ENCODE measurements at places on chromosomes 6 and 20.

DNA sequence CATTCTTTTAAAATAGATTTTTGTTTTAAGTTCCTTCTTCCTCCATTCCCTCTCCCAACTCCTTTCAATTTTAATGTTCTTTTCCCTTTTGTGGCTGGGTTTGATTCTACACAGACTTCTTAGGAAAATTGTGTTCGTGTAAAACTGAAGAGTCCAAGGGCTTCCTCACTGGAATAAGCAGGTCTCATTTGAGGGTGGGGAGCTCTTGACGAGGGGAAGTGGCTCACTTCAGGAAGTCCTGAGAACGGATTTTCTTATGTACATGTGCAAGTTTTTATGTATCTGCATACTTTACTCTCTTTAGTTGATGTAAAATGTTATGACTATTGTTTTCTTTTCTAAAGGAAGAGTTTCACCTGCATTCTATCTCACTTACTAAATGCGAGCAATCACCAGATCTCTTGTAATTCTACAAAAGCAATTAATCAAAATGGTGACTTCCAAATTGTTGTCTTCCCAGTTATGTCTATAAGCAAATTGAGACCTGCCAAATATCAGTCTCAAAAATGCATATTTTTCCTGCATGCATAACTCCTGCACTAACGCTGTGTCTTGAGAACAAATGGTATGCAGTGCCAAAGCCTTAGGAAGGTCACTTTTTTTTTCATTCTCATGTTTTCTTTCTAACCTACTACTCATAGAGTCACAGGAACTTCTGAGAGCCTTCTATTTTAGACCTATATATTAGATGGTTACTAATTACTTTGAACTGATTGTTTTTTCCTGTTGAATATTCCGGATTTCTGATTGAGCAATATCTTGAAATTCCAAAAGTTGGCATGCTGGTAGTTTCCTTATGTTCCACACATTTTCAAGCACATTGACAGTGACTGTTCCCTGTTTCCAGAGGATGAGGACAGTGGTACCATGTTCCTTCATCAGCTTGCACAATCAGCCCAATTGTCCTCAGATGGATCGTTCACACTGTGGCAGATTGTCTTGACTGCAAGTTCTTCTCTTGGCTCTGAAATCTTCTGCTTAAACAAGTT is 251.9 kb upstream of the PRDM1 start:
- DNase-seq = no peak

DNA sequence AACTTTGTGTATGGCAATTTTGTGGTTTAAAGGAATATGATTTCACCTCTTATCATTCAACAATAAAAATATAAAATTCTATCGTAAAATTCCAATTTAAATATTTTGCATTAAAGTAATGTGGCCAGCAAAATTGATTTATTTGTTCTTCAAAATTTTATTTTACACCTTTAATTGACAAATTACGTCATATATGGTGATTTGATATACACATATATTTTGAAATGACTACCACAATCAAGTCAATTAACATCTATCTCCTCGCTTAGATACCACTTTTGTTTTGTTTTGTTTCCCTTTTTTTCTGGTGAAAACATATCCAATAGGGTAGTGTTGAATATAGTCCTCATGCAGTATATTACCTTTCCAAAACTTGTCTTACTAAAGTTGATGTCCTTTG is 467.6 kb upstream of the HS3ST5 start:
- no peak for DNase-seq

GRCh38 chr6:35687658-35688604 is 784 bp downstream of the FKBP5 start:
- peak; percentile 35 for DNase-seq

DNA sequence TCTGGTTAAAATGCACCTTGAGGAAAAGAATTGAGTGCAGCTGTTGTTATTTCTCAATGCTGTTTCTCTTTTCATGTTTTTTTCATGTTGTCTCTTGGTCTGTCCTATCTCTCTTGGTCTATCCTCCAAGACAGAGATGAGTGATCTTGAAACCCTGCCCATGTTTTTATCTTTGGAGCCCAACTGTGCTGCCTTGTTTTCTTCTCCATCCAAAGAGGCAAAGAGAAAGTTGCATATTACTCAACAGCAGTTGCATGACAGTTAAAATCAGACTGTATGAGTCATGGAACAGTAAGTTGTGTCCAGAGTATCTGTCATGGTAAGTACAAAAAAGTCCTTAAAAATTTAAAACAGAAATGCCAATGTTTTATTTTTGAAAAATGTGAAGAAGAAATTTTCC is 26.2 kb downstream of the BCAS1 start:
- peak; percentile 90 for DNase-seq

- DNase-seq = no peak
Measured at GRCh38 chr6:138012682-138013081, 94.5 kb downstream of the PERP start.

DNA sequence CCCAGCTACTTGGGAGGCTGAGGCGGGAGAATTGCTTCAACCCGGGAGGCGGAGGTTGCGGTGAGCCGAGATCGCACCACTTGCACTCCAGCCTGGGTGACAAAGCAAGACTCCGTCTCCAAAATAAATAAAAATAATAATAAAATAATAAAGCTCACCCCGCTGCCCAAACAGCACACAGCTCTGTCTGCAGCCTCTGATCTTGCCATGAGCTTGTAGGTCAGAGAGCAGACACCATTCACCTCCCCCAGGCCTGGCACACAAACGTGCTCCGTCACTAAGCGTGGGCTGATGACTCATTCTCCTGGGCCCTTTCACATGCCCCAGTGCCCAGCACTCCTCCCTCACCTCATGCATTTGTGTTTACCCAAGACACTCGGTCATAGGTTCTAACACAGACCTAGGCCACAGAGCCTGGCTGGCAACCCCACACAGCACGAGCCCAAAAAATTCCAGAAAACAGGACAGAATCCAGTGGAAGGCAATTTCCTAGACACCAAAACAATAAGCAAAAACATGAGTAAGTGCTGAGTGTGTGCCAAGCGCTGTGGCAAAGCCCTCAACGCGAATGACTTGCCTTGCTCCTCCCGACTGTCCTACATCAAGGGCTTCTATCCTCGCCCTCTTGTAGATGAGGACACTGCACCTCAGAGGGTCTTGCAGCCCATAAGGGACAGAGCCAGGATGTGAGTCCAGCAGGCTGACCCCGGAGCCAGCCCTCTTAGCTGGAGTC is 18.0 kb downstream of the ATP9A start:
- DNase-seq = peak; percentile 58

DNA sequence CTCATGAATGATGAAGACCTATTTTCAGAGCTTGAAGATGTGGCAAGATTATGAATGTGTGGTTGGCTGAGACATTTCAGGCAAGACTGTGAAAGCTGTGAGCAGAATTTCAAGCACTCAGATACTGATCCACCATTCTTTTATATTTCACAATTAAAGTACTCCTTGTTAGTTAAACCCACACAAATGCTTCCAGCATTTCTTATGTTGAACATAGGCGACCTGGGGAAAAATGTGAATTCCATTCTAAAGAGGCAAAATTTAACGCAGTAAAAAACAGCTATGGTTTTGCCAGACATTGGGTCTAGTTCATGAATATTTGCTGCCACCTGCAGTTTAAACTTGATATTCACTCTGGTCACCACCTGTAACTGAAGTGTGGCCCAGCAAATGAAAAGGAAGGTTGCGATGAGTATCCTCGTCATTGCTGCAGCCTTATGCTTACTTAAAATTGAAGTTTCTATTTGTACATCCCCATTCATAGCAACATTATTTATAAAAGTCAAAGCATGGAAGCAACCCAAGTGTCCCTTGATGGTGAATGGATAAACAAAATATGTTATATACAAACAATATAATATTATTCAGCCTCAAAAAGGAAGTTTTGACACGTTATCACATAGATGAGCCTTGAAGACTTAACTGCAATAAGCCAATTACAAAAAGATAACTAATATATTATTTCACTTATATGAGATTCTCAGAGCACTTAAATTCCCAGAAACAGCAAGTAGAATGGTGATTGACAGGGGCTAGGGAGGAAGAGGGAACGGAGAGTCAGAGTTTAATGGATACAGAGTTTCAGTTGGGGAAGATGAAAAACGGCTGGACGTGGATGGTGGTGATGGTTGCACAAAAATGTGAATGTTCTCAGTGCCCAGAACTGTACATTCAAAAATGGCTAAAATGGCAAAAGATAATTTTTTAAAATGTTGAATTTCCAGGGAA is 32.4 kb upstream of the FAM184A start:
- DNase-seq = peak; percentile 55

GRCh38 chr6:159056003-159056402 is 11.2 kb upstream of the TAGAP start:
- DNase-seq = no peak

- no peak for DNase-seq
Measured at GRCh38 chr20:41571006-41571405, 47.2 kb downstream of the CHD6 start.

- DNase-seq = no peak
Measured at GRCh38 chr6:158768436-158768835, 50.7 kb downstream of the EZR start.

- peak; percentile 63 for DNase-seq
Measured at GRCh38 chr6:6320901-6321300, 439 bp upstream of the F13A1 start.

DNA sequence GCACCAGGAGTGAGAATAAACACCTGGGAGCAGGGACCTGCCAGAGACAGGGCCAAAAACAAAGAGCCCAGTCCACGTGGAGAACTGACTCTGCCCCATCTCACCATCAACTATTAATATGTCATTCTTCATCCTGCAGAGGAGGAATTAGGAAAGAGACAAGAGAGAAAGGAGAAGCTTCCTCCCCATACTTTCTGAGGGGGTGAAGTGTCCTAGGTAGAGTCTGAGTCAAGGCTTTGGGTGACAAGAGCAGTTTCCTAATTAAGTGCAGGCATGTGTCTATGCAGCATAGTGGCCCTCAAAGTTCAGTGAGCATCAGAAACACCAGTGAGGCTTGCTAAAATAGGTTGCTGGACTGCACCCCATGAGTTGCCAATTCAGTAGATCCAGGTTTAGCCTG is 40.7 kb upstream of the BMP2 start:
- no peak for DNase-seq

DNA sequence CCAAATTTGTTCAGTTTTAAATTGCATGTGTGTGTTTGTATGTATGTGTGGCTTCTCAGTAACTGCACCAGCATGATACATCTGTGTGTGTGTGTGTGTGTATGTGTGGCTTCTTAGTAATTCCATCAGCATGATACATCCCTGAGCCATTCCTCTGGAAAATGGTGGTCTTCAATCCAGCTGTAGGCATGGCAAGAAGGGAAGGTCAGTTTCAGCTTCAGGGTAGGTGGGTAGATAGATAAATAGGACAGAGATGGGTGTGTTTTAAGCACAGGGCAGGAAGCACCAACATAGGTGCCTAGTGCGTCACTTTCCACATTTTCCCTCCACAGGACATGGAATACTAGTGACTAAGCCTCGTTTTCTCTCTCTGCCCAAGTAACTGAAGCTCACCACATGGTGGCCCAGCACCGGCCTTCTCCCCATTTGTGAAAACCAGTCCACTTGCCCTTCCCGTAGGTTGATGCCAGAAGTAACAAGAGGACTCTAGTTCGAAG is 82.9 kb downstream of the RPP40 start:
- DNase-seq = peak; percentile 44

- DNase-seq = no peak
Measured at GRCh38 chr6:1042583-1043457, 269.1 kb upstream of the FOXQ1 start.

GRCh38 chr6:42363926-42364849 is 87.5 kb downstream of the TRERF1 start:
- DNase-seq = no peak

- DNase-seq = no peak
Measured at GRCh38 chr6:82086944-82087343, 160.6 kb downstream of the IBTK start.

DNA sequence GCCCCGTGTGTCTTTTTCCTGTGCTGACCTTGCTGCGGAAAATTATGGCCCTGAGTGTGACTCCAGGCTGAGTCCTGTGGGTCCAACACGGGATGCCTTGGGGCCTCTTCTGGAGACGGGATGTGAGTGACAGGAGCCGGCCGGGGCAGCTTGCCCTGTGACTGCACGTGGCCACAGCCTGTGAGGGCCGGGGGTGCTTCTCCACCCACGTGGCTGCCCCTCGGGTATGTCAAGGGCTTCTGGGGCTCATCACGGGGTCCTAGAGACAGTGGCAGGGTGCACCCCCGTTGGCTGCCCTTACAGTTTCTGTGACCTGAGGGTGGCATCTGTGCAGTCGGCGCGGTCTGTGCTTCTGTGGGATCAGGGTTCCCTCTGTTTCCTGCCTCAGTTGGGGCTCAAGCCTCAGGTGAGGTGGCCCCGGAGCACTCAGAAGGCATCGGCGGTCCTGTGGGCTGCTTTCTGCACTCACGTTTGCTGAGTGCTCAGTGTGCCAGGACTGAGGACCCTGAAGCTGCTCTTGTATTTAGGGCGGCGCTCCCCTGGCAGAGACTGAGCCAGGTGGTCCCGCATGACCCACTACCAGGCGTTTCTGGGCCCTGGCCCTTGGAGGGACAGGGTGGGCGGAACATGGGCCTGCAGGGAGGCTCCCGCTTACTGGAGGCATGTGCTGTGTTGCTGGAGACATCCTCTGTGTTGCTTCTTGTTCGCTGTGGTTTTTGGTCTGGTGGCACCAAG is 5.4 kb downstream of the RTEL1 start:
- no peak for DNase-seq

GRCh38 chr6:155038104-155038503 is 43.0 kb downstream of the TIAM2 start:
- DNase-seq = no peak

- peak; percentile 57 for DNase-seq
Measured at GRCh38 chr6:47169785-47170616, 127.9 kb upstream of the ADGRF1 start.

DNA sequence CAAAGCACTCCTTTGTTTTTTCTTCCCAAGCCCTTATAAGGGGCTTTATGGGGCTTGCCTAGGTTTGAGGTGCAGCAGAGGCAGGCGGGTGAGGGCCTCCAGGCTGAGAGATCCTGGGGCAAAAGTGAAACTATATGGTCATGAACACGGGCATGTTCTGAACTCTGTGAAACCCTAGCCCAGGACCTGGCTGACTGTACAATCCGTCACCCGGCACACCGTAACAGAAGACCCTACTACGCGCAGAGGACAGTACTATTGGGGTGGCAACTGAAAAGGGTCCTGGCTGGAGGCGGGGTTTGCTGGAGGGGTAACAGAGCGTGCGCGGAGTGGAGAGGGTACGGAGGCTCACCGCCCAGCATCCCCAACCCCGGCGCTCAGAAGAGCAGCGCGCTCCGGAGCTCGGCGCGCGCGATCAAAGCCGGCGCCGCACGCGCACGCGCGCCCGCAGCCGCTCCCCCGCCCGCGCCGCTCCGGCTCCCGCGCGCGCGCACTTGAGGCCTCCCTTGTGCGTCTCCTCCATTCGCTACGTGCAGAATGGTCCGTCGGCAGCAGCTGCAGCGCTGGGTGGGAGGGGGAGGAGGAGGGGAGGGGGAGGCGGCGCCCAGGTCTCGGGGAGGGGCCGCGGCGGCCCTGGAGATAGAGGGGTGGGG is 54.2 kb downstream of the MRPL14 start:
- DNase-seq = peak; percentile 91

DNA sequence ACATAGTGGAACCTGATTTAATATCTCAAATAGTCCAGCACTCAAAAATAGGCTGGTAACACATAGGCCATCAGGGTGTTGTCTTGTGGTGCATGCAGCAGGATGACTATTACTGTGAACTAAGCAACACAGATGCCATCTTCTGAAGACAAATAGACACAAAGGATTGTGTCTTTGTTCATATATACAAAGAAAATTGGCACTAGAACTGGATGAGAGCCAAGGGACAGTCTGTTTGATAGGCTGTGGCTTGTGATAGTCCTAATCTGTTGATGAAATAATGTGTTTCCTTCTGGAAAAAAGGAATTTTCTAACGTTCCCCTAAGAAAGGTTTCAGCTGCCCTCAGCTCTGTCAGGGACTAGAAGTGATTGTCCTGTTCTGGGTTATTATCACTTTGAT is 129.8 kb downstream of the TPBG start:
- no peak for DNase-seq

Data from fibroblast of upper back skin (primary cell).